ENCODE measurements at places on chromosomes 11 and 22. TPM values are rescaled to one million over a fixed set of nuclear protein-coding genes. Genes with fewer than 3 reads are reported as not detected.
A peak's percentile ranks its signal among the peaks of the same experiment; 100 is the strongest.

ALX4 gene
- not detected for total RNA-seq

CEND1 gene
- total RNA-seq: 3.8 TPM

KCNQ1OT1 gene
- total RNA-seq: 0.59 TPM

CDHR5 gene
- not detected for total RNA-seq

LRRC74B gene
- not detected for total RNA-seq

- DNase-seq: no peak
- H3K27me3 ChIP-seq: peaks cover 2% of the 10 kb centered on the region
- H3K4me3 ChIP-seq: no peak overlapping the region
- H3K4me1 ChIP-seq: no peaks in the 10 kb centered on the region
- H3K27ac ChIP-seq: no peak overlapping the region
Measured at GRCh38 chr11:130100381-130101095, 30.8 kb downstream of the APLP2 start.

GRCh38 chr11:77730789-77731188 lies 89.7 kb downstream of the RSF1 start:
- no peak overlapping the region for H3K27ac ChIP-seq
- H3K27me3 ChIP-seq: no peaks in the 10 kb centered on the region
- peaks cover 49% of the 10 kb centered on the region for H3K36me3 ChIP-seq
- peaks cover 7% of the 10 kb centered on the region for H3K4me1 ChIP-seq
- no peak for DNase-seq

DNA sequence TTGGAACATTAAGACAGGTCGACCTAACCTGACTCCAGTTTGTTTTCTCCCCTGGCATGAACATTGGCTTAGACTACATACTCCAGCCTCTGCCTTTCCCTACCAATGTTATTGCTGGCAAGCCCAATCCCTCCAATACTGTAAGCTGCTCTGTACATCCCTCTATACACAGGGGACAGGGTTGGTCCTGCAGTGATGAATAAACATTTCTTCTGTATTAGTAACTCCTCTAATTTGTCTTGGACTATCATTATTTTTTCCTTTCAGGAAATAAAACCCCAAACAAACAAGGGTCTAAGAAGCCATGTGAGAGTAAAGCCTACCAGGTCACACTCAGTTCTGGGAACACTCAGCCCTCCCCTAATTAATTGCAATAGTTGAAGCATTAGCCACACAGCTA lies 35.1 kb upstream of the FJX1 start:
- DNase-seq: no peak
- H3K4me1 ChIP-seq: no peaks in the 10 kb centered on the region
- H3K4me3 ChIP-seq: no peak overlapping the region
- peaks cover 40% of the 10 kb centered on the region for H3K27me3 ChIP-seq
- no peaks in the 10 kb centered on the region for H3K36me3 ChIP-seq

- no peaks in the 10 kb centered on the region for H3K4me1 ChIP-seq
- no peaks in the 10 kb centered on the region for H3K36me3 ChIP-seq
- no peak overlapping the region for H3K4me3 ChIP-seq
- no peak overlapping the region for H3K27ac ChIP-seq
- no peak for DNase-seq
Measured at GRCh38 chr11:133240908-133241655, 291.2 kb downstream of the OPCML start.

DNA sequence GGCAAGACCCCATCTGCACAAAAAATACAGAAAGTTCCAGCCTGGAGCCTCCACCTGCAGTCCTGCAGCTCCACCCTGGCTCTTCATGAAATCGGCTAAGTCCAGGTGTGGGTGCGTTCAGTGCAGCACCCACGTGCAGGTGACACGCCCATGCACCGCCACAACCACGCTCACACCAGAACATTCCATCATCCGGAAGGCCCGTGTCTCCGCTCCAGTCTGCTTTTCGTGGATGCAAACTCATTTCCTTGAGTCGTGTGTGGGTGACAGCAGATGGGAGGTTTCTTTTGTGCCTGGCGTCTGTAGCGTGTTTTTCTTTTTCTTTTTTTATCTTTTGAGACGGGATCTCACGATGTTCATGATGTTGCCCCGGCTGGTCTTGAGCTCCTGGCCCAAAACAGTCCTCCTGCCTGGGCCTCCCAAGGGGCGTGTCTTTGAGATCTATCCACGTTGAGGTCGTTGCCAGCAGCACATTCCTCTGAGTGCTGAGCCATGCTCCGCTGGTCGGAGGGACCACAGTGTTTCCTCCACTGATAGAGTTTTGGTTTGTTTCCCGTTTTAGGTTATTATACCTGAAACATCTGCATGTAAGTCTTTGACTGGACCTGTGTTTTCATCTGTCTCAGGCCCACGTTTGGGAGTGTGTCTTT lies 7.2 kb downstream of the PTDSS2 start:
- H3K36me3 ChIP-seq: peaks cover 35% of the 10 kb centered on the region
- peaks cover 21% of the 10 kb centered on the region for H3K4me1 ChIP-seq
- peak overlapping the region; percentile 10 for H3K27ac ChIP-seq
- DNase-seq: no peak
- no peaks in the 10 kb centered on the region for H3K27me3 ChIP-seq

GRCh38 chr11:102812188-102812587 lies 14.2 kb upstream of the MMP1 start:
- H3K27me3 ChIP-seq: peaks cover 4% of the 10 kb centered on the region
- H3K4me1 ChIP-seq: no peaks in the 10 kb centered on the region
- DNase-seq: no peak
- H3K4me3 ChIP-seq: no peak overlapping the region

GRCh38 chr11:82701847-82702520 lies 31.7 kb downstream of the FAM181B start:
- H3K36me3 ChIP-seq: no peaks in the 10 kb centered on the region
- no peak overlapping the region for H3K4me3 ChIP-seq
- H3K27ac ChIP-seq: no peak overlapping the region
- no peaks in the 10 kb centered on the region for H3K4me1 ChIP-seq
- peaks cover 2% of the 10 kb centered on the region for H3K27me3 ChIP-seq
- peak; percentile 76 for DNase-seq

All from activated CD4-positive, alpha-beta T cell treated with anti-CD3 and anti-CD28 coated beads, Interleukin-2, amount 10 ng/mL, durations not matched to agents 24 days and 14 days (primary cell).